ENCODE measurements at places on chromosomes 16 and 17.

DNA sequence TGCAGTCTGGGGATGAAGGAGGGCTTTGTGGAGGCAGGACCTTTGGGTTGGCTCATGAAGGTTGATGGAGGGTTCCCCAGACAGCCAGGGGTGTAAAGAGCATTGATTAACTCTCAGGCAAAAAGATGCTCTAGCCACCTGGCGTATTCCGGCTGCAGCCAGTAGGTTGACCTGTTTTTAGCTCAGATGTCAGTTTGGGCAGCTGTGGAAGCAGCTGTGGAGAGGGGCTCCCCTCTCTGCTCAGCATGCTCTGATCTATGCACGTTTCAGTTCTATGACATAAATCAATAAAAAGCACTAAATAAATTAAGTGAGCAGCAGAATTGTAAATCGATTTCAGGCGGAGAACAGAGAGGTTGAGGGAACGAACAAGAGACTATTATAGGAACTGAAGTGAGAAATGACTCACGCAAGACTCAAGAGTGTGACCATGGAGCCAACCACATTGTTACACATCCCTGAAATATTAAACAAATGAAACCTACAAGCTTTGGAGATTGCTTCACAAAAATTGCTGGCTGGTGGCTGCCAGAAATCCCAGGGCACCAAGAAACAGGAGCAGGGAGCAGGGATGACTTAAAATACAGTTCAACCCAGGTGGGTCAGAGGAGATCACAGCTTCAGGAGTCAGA lies 111.9 kb downstream of the GSG1L start:
- DNase-seq = no peak

GRCh38 chr16:77414752-77415231 lies 20.0 kb downstream of the ADAMTS18 start:
- no peak for DNase-seq

DNA sequence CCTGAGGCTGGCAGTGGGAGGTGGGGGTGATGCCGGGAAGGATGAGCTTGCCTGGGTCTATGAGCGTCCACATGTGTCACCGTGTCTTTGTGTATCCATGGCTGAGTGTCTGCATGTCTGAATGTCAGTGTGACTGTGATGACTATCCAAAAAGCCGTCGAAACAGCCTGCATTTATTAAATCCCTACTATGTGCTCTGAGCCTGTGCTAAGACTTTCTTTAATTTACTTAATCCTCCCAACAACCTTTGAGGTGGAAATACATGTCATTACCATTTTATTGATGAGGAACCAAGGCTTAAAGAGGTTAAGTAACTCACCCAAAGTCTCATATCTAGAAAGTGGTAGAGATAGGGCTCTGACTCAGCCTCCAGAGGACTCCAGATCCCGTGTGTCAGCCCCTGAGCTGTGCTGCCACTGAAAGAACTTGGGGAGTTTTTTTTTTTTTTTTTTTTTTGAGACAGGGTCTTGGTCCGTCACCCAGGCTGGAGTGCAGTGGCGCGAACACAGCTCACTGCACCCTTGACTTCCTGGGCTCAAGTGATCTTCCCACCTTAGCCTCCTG lies 20.0 kb downstream of the ARHGAP23 start:
- DNase-seq = no peak

DNA sequence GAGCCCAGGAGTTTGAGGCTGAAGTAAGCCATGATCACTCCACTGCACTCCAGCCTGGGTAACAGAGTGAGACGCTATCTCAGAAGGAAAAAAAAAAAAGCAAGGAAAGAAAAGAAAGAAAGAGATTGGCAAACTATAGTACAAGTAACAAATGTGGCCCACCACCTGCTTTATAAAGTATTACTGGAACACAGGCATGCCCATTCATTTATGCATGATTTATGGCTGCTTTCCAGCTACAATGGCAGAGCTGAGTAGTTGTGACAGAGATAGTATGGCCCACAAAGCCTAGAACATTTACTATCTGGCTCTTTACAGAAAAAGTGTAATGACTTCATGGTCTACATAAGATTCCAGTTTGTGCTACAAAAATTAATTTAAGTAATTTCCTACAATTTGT lies 23.6 kb downstream of the C16orf87 start:
- DNase-seq = no peak

GRCh38 chr17:5915337-5915736 lies 154.8 kb upstream of the WSCD1 start:
- no peak for DNase-seq

DNA sequence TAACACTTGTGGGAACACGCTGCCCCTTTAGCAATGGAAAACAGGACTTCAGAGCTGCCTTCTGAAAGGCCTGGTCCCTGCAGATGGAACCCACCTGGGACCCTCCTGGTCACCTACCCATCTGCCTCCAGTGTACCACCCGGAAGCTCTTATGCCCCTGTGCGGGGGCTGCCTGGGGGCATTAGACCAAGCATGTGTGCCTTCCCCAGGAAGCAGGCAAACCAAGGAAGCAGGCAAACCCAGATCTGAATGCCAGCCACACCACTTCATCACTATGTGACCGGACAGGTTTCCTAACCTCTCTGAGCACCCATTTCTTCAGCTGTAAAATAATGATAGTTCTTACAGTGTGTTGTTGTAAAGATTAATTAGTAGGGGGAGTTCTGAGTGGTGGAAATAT lies 20.8 kb upstream of the LRRC37A3 start:
- DNase-seq = no peak

DNA sequence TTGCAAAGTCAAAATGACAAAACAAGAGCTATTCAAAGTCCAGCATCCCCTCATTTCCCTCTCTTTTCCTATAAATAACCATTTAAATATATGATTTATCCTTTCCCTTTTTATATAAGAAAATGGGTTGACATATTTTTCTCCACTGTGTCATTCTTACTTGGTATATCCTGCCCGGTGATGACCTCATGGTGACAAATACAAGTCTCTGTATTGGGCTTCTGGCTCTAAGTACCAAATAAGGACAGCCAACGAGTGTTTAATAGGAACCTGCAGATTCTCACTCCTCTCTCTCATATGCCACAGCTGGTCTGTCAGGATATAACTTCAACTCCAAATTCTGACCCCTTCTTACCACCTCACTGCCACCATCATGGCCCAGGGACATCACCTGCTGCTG lies 25.5 kb upstream of the CBLN1 start:
- DNase-seq = no peak

DNA sequence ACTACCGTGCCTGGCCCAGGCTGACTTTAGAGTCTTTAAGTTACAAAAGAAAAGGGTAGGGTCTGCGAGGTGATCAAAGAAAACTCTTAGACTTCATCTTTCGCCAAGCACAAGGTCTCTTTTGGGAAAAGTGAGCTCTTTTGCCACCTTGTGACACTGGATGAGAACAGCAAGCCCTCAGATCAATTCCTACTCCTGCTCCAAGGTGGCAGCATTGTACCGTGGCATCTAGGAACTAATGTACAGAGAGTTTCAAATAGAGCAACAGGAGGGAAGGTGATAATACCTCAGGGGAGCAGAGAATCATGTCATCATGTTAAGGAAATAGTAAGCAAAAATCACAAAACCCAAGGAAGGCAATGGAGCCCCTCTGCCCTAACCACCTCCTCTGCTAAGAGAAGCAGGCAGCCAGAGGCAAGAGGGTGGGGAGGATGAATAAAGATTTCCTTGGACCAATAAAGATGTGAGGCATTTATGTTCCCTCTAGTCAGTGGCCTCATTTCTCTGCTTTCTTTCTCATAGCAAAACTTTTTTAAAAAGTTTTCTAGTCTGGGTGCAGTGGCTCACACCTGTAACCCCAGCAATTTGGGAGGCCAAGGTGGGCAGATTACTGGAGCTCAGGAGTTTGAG lies 2.1 kb upstream of the C17orf78 start:
- DNase-seq = peak; percentile 29

DNA sequence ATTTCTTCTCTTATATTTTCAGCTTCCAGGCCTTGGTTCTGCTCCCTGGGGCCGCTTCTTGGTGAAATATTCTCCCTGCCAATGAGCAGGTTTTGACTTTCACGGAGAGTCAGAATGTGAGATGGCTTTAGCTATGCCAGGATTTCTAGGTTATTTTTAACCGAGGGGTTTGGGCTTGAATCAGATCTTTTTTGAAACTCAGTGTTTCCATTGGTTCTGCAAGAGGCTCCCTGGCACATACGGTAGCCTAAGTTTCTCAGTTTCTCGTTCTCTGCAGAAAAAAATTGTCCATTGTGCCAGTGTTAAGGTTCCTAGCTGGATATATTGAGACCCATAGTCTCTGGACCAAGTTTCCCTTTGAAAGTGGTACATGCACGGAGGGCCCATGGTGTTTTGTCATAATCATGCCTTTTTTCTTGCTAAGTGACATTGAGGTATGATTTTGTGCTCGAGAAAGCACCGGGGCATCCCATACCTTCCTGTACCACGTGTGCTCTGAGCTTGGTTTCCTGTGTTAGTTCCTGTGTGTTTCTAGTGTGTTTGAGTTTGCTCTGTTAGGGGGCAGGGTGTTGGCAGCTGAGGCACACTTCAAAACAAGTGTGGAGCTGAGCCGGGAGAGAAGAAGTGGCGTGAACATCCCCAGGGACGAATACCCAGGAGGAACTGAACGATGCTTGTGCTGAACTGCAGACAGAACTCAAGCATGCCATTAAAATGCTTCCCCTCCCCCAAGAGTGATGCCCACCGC lies 127.2 kb downstream of the HS3ST3B1 start:
- peak; percentile 10 for DNase-seq

GRCh38 chr16:47424846-47425245 lies 36.0 kb downstream of the ITFG1 start:
- no peak for DNase-seq

DNA sequence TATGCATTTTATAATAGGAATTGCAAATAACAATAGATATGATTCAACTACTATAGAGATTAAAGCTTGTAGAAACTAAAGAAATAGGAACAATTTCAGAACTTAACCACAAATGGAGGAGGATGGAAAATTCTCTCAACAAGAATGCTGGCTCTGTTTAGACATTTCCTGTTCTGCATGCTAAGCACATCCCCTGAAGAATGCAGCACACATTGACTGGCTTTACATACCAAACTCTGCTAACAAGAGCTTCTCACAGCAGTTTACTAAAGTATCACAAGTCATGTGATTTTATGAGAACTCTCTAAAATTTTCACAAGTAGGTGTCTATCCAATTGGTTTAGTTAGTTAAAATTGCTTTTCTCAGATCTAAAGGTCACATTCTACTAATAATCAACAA lies 85.2 kb downstream of the SPAG9 start:
- no peak for DNase-seq

GRCh38 chr17:17573912-17574311 lies 17.6 kb downstream of the PEMT start:
- DNase-seq = no peak

DNA sequence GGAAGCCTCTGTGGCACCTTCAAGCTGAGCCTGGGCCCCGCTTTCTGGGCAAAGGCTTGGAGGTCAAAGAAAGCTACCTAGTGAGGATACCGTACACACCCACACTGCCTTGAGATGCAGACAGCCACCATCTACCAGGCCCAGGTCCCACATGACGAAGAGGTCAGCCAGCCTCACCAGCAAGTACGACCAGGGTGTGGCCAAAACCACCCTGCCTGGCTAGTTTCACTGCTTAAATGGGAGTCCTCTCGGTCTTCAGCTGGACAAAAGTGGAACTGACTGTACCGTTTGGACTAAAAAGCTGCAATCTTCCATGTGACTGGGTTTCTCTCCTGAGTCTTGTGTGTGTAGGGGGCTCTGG lies 21.6 kb downstream of the VASN start:
- DNase-seq = no peak

GRCh38 chr17:41185001-41185400 lies 290 bp upstream of the KRTAP4-1 start:
- no peak for DNase-seq

GRCh38 chr17:47701608-47702007 lies 7.6 kb downstream of the TBKBP1 start:
- DNase-seq = no peak

- no peak for DNase-seq
Measured at GRCh38 chr16:4046221-4046620, 70.0 kb downstream of the ADCY9 start.

- DNase-seq = no peak
Measured at GRCh38 chr17:77456951-77457548, 316.3 kb downstream of the SEC14L1 start.

DNA sequence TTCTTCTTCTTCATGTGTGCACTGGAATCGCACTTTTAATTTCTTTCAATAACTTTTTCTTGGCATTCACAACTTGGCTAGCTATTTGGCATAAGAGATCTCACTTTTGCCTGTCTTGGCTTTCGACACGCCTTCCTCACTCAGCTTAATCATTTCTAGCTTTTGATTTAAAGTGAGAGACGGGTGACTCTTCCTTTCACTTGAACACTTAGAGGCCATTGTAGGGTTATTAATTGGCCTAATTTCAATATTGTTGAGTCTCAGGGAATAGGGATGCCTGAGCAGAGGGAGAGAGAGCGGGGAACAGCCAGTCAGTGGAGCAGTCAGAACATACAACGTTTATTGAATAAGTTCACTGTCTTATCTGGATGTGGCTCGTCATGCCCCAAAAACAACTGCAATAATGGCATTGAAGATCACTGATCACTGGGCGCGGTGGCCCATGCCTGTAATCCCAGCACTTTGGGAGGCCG lies 200.3 kb downstream of the SEC14L1 start:
- DNase-seq = no peak

- no peak for DNase-seq
Measured at GRCh38 chr16:64968539-64968938, 153.3 kb downstream of the CDH11 start.

GRCh38 chr16:3022684-3023414 lies 893 bp downstream of the HCFC1R1 start:
- no peak for DNase-seq

DNA sequence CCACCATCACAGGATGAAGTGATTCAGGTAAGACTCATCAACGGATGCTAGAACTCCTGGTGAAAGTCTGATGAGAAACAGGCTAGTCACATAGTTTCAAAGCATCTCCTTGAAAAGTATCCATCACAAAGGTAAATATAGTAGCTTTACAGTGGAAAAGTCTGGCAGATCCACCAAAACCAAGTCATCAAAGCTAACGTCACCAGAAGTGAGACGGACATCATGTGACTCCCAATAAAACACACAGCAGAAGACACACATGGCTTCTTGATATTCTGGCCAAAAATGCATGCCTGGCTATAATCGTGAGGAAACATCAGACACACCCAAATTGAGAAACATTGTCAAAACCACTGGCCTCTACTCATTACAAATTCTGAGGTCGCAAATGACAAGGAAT lies 17.9 kb upstream of the TRPV3 start:
- DNase-seq = no peak

GRCh38 chr17:62800585-62800984 lies 7.5 kb downstream of the MARCHF10 start:
- no peak for DNase-seq

- no peak for DNase-seq
Measured at GRCh38 chr16:78528265-78528664, 428.8 kb downstream of the WWOX start.

DNA sequence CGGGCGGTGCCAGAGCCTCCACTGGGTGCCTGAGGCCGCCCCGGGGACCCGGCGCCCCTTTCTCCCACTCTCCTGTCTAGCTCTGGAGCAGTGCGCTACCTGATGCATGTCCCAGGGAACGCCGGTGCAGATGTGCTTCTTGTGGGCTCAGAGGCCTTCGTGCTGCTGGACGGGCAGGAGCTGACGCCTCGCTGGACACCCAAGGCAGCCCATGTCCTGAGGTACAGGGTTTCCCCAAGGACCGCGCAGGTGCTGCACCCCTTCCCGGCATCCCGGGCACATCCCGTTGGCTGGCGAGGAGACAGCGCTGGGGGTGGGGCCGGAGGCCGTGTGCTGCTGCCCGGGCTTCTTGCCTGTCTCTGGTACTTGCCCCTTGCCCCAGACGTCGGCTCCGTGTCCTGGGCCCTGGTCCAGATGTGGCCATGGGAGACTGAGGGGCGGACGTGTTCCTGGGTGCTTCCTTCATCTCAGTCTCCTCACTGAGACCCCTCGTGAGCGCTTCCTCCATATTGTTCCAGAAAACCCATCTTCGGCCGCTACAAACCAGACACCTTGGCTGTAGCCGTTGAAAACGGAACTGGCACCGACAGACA lies 12.5 kb downstream of the RGS11 start:
- DNase-seq = no peak

All from stimulated activated CD4-positive, alpha-beta T cell treated with anti-CD3 and anti-CD28 coated beads, TNF-alpha, amount 100 ng/mL, for 1 hour (primary cell).